Endothelial cell (in vitro differentiated cells): ENCODE measurements at places on chromosomes 16 and 17.
A peak's percentile ranks its signal among the peaks of the same experiment; 100 is the strongest.

DNA sequence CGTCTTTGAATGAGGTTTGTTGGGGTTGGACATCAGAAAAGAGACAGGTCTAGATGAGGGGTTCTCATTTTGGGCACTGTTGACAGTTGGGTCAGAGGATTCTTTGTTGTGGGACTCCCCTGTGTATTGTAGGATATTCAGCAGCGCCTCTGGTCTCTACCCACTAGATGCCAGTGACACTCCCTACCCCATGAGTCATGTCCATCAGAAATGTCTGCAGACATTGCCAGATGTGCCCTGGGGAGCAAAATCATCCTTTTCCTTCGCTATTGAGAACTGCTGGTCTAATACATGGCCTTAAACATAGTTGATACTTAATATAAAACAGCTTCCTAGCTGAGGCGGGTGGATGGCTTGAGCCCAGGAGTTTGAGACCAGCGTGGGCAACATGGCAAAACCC is 3.1 kb downstream of the ABAT start:
- no peak for DNase-seq

DNA sequence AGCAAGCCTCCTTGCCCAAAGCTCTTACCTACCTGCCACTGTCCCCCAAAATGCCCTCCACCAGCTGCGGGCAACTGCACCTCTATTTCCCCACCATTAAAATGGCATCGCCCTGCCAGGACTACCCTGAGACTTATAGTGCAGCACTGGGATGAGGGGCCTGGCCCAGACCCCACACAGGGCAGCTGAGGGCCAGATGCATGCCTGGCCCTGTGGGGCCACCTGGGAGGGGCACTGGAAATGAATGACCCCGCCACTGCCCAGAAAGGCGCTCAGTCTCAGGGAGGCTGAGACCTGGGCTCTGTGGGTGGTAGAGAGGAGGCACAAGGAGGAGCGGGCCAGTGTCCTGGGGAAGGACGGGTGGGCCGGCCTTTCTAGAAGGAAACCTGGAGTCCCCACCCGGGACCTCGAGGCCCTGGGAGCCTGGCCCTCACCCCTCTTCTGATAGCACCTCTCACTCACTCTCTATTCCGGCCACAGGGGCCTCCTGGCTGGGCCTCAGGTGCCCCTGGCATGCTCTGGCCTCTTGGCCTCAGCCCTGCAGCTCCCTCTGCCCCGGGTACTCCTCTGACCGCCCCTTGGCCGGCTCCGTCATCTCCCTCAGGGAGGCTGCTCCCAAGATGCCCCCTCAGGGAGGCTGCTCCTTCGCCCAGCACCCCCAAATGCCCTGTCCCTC is 26.9 kb downstream of the KATNB1 start:
- DNase-seq: no peak

GRCh38 chr17:65564793-65565192 is 3.3 kb upstream of the AXIN2 start:
- DNase-seq: no peak

GRCh38 chr17:5096731-5097100 is 15.0 kb downstream of the ZNF232 start:
- DNase-seq: no peak

- no peak for DNase-seq
These were observed 61.6 kb downstream of the RGS9 start for GRCh38 chr17:65198653-65199382.

GRCh38 chr17:78988152-78988551 is 8.4 kb upstream of the LGALS3BP start:
- no peak for DNase-seq

DNA sequence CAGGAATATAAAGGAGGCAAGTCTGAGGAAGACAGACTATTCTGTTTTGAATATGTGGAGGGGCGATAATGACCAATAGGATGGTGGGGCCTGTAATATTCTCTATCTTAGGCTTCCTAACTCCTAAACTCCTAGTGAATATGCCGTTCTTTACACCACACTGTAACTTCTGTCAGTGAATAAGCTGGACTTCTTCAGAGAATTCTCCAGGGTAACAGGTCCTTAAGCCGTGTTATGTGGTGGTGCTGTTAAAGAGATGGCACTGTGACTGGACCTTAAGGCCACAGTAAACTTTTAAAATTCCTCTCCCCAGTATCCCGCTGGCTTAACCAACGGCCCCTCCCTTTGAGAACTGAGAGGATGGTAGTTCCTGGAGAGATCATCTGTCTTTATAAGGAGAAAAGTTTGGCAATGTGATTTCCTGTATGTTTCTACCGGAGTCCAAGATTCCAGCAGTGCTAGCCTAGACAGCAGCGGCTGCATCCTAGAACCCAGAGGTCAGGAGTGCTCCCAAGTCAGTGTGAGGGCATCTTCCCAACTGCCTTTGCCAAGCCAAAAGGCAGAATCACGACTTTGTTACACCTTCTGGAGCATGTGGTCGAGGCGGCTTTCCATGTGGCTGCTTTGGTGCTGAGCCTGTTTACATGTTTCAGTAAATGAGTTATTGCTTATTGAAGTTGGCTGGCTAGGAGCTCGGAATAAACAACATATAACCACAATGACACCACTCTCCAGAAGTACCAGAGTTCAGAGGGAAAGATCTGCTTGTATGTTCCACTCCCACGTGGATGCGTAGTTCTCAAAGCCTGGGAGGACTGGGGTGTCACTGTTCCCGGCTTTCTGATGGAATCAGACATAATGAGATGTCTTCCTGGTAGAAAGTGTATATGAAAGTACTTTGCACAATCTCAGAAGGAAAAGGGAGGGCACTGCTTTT is 41.0 kb downstream of the TUBD1 start:
- no peak for DNase-seq

DNA sequence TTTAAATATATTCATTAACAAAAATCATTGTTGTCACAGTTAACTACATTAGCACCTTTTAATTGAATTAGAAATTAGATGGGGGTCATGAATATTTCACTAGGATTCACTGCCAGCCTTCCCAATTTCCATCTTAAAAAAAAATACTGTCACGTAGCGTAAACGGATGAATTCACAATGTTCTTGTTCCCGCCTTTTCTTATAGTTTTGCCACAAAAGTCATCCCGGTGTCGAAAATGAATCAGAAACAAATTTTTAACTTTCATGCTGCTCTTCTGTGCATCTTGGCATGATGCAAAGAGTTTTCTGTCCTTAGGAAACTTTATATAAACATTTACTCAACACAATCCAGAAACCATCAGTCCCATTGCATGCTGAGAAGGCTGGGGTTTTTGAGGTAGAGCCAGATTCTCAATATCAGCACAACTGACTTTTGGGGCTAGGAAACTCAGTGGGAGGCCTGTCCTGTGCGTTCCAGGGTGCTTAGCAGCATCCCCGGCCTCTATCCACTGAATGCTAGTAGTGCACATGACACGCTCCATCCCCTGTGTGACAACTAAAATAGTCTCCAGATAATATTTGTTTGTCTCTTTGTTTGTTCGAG is 252.9 kb upstream of the XYLT1 start:
- DNase-seq: no peak

GRCh38 chr16:12300490-12300889 is 324.0 kb downstream of the SNX29 start:
- no peak for DNase-seq

DNA sequence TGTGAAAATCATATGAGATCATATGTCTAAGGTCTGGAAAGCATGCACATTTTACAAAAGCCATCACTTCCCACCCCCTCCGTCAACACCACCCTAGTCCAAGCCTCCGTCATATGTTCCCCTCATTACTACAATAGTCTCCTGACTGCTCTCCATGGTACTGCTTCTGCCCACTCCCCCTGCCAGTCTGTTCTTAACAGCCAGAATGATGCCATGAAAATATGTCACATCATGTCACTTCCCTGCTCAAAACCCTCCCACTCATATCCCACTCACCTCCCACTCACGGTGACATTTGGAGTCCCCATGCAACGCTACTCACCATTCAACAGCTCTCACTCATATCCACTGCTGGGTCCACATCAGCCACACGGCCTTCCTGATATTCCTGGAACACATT is 432.3 kb downstream of the XYLT1 start:
- DNase-seq: no peak

DNA sequence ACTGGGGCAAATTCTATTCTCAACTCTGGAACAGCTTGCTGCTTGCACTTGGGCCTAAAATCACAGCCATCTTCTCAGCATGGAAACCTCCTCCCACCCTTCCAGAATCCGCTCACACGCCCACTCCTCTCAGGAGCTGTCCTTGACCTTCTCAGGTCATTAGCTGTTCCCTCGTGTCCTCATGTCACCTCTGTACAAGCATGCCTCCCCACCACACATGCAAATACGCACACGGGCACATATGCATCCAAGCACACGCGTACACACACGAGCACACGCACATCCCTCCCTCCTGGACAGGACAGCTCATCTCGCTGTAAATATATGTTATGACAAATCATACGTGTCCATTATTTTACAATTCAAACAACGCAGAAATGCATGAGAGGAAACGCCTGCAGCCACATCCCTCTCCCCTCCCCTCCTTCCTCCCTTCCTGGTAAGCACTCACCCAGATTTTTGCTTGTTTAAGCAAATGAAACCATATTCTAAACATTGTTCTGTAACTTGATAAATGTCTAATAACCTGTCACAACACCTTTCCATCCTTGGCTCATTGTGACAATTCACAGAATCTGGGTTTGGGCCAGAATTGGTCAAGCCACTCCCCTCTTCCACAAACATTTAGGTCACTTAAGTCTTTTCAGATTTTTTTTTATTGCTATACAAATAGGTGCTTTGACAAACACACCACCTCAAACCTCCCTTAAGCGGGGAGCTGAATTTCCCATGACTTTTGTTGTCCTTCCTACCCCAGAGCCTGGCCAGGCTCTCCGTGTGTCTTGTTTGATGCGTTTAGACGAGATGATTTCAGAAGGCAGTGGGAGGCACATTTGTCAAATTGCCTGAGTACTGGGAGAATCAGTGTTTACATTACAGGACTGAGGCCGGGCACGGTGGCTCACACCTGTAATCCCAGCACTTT is 41.7 kb downstream of the DNAH17 start:
- DNase-seq: no peak

- no peak for DNase-seq
These were observed 19.2 kb downstream of the UNC119 start for GRCh38 chr17:28533091-28533807.

- peak; percentile 31 for DNase-seq
These were observed 439.0 kb upstream of the ASIC2 start for GRCh38 chr17:33732116-33732515.
